ENCODE measurements at places on chromosomes 2 and 18.
A peak's percentile ranks its signal among the peaks of the same experiment; 100 is the strongest.

DNA sequence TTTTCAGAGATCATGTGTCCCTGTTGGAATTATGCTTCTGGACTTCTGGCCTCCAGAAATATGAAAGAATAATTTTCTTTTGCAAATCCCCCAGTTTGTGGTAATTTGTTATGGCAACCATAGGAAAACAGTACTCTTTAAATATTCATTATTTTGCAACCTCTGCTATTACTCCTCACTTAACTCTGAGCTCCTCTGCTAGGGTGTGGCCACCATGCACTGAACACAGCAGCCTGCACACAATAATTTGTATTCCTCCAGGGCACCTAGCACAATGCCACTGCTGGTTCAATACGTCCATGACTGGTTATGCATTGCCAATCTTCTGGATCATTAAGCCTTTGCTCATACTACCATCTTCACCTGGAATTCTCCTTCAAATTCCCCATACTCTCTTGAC lies 232.0 kb downstream of the CNTNAP5 start:
- DNase-seq, result no peak

GRCh38 chr2:193847130-193847529 lies 1652.4 kb upstream of the TMEFF2 start:
- DNase-seq, result no peak

GRCh38 chr2:158753641-158754611 lies 41.2 kb upstream of the DAPL1 start:
- DNase-seq, result no peak

GRCh38 chr2:160427629-160428404 lies 65.8 kb downstream of the RBMS1 start:
- peak; percentile 41 for DNase-seq

DNA sequence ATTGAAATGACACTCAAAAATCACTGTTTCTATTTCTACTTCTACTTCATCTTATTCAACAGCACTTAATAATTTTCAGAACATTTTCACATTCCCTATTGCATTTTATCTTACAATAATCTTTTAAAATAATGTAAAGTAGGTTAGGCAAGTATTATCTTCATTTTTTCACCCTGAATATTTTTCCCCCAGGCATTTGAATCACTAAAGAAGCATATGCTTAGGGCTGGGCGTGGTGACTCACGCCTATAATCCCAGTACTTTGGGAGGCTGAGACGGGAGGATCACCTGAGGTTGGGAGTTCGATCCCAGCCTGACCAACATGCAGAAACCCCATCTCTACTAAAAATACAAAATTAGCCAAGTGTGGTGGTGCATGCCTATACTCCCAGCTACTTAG lies 6.7 kb downstream of the WDCP start:
- DNase-seq, result no peak

GRCh38 chr18:28013066-28013465 lies 163.9 kb downstream of the CDH2 start:
- no peak for DNase-seq

DNA sequence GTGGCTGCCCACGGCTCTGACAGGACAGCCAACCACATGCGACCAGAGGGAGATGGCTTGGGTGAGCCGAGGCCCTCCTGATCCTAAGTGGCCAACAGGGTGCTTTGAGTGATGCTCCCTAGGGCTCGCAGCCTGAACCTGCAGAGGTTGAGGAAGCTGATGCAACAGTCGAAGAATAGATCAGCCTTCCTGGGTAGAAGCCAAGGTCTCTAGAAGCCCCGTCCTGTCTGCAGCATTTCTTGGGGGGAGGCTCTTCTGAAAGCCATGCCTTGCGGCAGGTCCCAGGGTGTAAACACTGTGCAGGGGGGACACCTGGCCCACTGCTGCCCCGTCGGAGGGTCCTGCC lies 136.4 kb downstream of the HDAC4 start:
- DNase-seq, result no peak

DNA sequence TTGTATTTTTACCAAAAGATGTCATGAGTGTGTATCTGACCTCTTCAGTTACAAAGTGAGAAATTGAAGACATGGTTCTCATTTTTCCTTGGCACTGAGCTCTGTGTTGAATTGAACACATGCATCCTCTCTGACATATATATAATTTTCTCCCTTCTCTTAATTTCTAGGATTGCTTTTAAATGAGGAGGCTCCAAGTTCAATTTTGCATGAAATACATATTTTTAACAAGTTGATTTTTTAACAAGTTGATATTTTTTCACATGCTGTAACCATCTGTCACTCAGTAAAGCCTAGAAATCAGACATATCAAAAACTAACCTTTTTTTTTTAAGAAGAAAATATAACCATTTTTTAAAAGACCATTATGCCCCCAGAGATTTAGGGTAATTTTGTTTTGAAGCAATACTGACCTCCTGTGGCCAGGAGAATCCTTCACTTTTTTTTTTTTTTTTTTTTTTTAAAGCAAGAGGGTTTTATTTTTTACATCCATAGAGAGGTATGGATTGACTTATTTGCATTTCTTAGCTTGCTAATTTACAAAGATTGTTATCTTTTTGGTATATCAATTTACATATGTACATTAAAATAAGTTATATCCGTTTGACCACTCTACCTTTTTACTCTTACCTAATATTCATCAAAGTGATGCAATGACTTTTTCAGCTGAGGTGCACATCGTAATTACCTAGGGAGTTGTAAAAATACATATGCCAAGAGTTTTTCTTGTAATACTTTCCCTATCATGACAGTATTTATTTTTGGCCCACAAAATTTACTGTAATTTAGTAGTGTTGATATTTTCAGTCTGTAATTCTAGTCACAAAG lies 161.8 kb downstream of the SOCS6 start:
- no peak for DNase-seq

DNA sequence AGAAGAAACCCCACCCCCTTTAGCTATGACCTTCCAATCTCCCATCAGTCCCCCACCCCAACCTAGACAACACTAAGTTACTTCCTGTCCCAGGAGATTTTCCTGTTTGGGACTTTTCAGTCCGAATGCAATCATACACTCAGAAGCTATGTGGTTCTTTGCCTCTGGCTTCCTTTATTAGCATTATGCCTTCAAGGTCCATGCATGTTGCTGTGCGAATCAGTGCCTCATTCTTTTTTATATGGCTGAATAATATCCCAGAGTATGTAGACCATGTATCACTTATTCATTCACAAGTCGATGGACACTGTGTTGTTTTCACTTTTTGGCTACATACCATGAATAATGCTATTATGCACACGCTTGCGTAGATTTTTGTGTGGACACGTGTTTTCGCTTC lies 292.1 kb upstream of the HDAC4 start:
- DNase-seq, result no peak

GRCh38 chr18:13604786-13605185 lies 121.6 kb downstream of the FAM210A start:
- no peak for DNase-seq

DNA sequence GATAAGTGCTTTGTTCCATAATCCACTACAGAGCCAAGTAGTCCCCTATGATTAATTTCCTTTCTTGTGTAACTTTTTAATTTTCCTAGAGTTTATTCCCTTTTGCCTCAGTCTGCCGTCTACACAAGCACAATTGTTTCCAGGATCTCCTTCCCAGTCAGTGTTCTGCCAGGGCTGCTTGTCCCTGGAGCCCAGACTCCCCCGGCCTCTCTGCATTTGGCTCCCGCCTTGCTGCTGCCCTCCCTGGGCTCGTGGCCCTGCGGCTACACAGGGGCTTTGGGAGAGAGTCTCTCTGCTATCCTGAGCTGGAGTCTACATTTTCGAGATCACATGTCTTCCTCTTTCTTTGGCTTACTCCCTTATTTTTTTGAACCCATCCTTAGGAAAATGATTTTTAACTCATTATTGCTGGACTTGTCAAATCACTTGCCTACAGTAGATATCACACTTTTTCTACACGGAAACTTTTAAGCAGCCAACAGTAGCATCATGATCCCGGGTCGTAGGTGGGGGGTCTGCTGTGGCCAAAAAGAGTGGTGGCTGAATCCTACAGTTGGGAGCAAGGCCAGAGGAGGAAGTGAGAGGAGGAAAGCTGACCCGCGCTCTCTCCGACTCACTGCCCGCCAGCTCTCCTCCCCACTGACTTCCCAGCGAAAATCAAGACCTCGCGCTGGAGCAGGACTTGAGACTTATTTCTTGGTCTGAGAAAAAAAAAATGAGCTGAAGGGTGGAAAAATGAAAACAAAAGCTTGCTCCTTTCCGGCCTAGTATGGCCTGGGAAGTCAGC lies 9.4 kb downstream of the FBLN7 start:
- DNase-seq, result no peak

DNA sequence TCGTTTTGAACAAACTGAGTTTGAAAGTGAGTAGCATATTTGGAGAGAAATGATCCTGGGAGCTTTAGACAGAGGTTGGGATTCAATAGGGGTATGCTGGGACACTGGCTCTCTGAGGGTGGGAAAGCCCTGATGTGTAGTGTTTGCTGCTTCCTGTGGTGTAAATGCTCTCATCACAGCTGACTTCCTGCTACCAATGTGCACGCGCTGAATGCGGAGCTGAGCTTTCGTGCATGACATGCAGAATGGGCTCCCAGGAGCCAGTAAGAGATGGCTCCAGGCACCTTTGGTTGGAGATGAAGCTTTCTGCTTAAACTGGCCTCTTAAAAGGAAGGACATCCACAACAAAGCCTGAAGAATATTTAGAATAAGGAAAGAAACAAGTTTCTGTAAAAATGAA lies 224.1 kb upstream of the CCDC150 start:
- DNase-seq, result no peak

DNA sequence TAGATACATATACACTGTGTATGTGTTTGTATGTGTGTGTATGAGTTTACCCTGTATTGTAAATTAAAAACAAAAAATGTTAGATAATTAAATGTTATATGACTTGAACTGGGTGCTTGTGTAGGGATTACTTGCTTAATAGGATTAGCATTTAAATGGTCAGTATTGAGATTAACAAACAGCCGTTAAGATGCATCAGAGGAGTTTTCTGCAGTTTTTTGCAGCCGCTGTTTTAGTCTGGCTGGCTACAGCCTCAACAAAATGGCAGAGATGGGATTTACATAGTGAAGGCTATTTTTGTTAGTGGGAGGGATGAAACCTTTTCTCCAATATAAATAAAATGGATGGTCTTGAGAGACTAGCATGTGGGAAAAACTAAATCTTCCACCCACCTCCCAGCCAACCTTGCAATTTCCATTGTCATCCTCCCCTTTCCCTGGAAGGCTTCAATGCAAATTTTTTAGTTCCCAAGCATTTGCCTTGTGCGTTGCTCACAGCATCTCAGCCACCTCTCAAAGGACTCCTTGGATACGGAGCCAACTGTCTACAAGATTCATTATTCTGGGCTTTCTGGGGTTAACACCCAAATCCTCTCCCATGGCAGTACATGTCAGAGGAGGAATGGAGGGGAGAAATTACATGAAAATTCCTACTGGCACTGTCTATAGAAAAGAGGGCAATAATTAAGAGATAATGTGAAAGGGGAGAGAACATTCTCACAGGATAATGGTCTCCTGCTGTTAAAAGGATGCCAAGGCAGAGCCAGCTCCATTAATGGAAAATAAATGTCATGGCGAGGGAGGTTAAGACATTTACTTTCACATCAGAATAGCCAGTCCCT lies 351.9 kb downstream of the CDH2 start:
- no peak for DNase-seq

- DNase-seq, result no peak
These were observed 514.5 kb downstream of the LRRTM4 start for GRCh38 chr2:77007686-77008085.

- no peak for DNase-seq
These were observed 275.9 kb upstream of the GCFC2 start for GRCh38 chr2:75986617-75987016.

- no peak for DNase-seq
These were observed 390.4 kb upstream of the RGPD4 start for GRCh38 chr2:107436281-107436680.

GRCh38 chr18:9008200-9008708 lies 94.2 kb upstream of the NDUFV2 start:
- DNase-seq, result no peak

DNA sequence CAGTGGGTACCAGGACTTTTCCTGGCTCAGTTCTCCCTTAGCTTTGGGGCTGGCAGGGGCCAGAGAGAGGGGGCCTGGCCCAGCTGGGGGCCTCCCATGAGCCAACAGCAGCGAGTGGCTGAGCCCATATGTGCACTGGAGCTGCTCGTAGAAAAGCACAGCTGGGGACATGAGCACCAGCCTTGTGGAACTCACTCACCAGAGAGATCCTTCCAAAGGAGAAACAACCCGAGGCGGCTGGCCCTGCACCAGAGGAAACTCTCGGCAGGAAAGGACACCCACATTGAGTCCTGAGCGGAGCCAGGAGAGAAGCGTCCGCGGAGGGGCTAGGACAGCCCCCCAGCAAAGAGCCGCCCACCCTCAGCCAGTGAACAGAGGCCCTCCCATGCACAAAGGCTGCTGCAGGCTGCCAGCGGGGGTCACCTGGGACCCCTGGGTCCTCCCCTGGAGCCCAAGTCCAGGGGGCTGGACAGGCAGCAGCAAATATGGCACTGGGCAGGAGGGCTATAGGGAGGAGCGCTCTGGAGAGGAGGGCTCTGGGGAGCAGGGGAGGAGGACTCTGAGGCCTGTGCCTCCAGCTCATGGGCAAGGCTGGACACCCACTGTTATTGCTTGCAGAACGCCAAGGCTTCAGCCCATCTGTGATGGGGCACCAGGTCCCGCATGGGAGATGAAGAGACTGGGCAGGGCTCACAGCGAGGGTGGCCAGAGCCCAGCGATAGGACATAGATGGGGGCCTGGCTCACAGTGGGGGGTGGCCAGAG lies 42.1 kb upstream of the SNED1 start:
- DNase-seq, result no peak

DNA sequence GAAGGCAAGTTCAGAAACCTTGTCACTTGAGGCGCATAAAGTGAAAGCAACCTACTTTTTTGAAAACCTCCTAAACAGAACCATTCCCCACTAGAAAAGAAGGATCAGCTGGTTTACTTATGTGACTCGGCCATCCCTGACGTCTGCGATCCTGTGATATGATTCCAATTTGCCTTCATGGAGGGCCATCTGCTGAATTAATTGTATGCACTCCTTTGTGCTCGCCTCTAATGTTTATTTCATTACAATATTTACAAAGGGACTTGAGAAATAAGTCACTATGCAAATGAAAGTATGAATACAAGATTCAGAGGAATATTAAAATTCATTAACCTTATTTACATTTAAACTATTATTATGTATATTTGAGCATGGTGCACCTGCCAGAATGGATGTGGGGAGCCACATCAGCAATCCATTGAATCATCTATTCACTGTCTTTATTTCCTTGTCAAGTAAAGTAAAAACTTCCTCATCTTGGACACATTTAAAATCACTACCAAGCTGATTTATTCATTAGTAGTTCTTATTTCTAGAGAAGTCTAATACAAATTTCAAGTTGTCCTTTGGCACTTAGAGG lies 96.5 kb downstream of the RBM43 start:
- DNase-seq, result no peak

All from activated effector memory CD4-positive, alpha-beta T cell treated with Interleukin-2 at 50 U/mL for 16 hours (primary cell).